Stimulated activated CD4-positive, alpha-beta T cell treated with anti-CD3 and anti-CD28 coated beads, Interleukin-4, amount 100 ng/mL, for 4 hours (primary cell): ENCODE measurements at places on chromosomes 4 and X.

GRCh38 chr4:74555231-74555630 lies 110.3 kb downstream of the AREG start:
- no peak for DNase-seq

DNA sequence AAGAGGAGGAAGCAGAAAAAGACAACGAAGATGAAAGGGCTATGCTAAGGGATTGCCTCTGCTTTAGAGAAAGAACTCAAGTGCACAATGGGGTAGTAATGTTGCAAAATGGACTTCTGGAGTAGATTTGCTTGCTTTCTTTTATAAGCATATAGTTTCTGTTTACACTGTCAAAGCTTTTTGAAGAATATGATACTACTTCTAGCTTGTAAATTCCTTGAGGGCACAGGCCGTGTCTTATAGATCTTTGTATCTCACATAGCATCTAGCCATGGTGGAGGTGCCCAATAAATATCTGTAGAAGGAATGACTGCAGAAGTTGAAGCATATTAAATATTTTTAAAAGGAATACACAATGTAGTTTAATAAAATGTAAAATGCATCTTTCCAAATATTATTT lies 147.8 kb upstream of the ZIC3 start:
- DNase-seq: no peak

- peak; percentile 19 for DNase-seq
Observed at GRCh38 chr4:123477711-123478209, 81.2 kb downstream of the SPRY1 start.

GRCh38 chr4:88396681-88397080 lies 18.0 kb downstream of the HERC6 start:
- DNase-seq: no peak

DNA sequence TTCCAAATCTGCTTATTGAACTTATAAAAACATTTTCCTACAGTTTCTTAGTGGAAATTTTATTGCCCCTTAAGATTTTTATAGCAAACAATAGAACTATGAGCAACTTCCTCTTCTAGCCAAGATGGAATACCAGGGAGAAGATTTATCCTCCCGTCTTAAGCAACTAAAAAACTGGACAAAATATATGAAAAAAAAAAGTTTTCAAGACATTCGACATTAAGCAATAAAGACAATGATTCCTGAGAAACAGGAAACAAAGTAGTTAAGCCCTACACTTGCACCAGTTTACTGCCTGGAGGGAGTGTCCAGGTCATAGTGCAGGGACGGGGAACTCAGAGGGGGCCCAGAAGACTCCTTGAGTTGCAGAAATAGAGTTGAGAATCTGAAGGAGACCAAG lies 516.1 kb upstream of the DIPK2B start:
- DNase-seq: no peak

- no peak for DNase-seq
Observed at GRCh38 chr4:44150091-44150576, 298.5 kb downstream of the KCTD8 start.

DNA sequence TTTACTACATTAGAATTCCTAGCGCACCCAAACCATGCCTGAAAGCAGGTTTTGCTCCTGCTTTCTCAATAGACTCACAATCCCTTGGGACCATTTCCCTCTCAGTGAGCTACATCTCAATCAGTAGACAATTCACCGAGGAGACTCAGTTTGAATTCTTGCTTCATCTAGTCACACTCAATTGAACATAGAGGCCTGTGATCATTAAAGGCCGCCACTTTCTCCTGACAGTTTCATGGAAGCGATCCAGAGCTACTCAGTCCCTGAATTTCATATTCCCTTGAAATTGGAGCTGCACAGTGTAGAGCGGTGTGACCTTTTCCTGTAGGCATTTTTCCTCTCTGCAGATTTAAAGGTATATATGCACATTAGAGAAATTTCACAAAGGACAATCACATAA lies 193.9 kb upstream of the SPOCK3 start:
- DNase-seq: no peak

- no peak for DNase-seq
Observed at GRCh38 chrX:618761-619450, 11.7 kb upstream of the SHOX start.

GRCh38 chr4:35516102-35516501 lies 728.2 kb downstream of the ARAP2 start:
- DNase-seq: no peak

DNA sequence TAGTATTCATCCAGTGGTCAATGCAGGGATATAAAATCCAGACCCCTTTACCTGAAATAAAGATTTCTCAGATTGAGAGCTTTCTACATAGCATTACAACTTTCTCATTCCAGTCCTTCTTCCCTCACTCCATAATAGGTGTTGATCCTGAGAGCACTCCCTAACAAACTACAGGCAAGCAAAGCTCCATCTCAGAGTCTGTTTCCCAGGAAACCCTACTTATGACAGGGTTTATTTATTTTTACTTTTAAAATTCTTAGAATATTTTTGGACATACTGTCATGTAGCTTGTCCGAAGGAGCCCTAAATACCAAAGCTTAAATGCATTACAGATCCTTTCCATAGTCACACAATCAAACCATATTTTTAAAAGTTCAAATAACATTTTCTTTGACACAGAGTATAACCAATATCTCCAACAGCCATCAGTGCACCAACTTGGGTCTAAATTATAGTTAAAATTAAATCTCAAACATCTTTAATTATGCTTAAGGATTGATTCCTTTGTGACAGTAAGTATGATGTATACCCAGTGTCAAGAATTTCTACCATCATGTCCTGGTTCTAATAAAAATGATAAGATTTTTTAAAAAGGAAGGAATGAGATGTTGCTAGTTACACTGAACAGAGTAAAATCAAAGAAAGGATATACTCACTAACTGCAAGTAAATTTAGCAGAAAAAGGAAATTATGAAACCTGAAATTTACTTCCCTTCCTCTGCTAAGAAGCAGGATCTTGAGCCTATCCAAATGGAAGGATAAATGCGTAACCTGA lies 580.4 kb upstream of the ADGRL3 start:
- DNase-seq: no peak

- DNase-seq: no peak
Observed at GRCh38 chrX:120205816-120206753, 44.5 kb upstream of the ZBTB33 start.

DNA sequence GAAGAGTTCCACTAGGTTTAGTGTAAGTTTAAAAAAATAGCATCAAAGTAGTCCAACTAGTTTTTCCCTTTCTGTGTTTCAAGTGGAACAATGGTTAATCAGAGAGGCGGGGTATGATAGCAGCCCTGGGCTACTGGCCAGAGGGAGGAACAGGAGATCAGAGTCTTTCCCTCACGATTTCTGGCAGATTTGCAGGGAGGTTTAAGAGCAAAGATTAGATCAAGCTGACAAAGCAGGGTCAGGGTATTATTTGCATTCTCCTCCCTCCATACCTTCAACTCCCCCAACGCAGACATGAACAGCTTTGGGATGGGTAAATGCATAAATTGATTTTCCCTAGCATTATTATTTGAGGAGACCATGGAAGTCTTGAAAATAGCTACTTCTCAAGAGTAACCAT lies 277.6 kb upstream of the DIAPH2 start:
- DNase-seq: no peak

DNA sequence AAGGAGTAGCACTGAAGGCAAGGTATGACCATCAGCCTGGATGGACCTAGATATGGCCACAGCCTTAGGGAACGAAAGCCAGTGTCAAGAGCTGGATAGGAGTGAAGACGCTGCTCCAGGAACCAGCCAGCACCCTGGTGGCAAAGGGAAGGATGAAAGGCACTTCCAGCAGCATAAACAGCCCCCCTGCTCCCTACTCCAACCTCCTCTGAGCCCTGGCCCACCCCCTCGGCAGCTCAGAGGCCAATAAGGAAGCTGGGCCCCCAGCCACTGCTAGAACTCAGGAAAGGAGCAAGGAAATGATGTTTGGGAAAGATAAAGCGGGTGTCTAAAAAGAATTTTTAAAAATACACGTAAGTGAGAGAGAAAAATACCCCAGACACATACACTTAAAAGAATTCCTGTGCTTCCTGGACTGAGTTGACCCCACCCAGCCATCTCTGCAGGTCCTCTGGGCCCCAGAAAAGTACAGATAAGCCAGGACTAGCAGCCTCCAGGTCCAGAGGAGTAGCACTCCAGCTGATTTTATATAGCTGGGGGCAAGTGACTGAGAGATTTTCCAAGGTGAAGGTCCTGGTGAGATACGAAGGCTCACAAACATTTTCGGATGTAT lies 170.4 kb downstream of the SHROOM4 start:
- DNase-seq: no peak

DNA sequence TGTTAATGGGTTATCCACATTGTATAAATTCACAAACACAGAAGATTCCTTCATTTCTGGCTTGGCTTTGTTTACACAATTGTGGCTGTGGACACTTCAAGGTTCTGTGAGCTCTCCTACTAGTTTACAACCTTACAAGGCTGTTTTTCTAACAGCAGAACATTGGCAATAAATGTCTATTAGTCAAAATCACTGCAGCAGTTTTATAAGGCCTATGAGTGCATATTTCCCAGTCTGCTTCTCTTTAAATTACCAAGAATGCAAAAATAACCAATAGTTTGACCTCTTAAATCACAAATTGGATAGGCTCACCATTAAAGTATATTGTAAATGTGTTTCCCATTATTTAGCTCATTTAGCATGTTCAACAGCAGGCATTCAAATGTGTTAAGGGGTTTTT lies 239.2 kb downstream of the DKK2 start:
- DNase-seq: no peak

GRCh38 chr4:94410678-94411206 lies 41.0 kb upstream of the PDLIM5 start:
- no peak for DNase-seq

GRCh38 chr4:127400731-127401346 lies 231.9 kb upstream of the INTU start:
- DNase-seq: no peak

GRCh38 chr4:83724485-83725335 lies 188.8 kb downstream of the GPAT3 start:
- DNase-seq: no peak

DNA sequence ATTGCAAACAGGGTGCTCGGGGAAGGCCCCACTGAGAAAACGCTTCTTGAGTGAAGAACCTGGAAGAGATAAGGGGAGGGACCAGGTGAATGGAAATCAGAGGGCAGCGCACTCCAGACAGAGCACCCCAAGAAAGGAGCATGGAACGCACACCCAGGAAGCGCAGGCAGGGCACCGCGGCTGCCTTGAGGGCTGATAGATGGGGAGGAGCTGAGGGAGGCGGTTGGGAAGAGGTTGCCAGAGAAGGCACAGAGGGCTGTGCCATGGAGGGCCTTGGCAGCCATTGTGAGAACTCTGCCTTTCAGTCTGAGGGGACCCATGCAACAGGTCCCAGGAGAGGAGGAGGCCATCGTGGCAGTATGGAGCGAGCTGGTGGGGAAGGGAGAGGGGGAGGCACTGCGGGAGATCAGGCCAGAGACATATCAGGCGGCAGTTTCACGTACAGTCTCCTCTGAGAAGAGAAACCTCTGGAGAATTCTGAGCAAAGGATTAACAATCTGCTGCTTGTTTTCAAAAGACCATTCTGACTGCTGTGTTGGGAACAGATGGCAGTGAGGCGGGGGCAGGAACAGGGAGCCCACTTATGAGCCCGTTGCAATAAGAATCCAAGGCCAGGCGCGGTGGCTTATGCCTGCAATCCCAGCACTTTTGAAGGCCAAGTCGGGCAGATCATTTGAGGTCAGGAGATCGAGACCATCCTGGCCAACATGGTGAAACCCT lies 83.7 kb downstream of the PCYT1B start:
- no peak for DNase-seq

DNA sequence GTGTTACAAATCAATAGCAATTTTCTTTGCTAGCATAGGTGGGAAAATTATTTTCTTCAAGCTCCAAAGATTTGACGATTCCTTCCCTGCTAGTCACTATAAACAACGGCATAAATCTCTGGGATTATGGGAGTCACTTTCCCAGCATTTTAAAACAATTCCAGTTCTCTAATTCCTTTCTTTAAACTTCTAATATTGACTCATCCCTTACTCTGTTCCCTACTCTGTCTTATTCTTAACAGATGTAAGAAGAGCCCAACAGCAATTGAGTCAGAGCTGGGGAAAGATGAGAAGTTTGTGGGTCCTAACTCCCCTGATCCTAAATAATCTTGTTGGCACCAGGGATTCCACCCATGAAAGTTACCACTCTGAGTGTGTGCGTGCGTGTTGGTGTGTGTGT lies 47.4 kb upstream of the IL21 start:
- DNase-seq: no peak

- no peak for DNase-seq
Observed at GRCh38 chrX:130378024-130378669, 7.3 kb downstream of the GPR119 start.

GRCh38 chr4:60579335-60579734 lies 620.8 kb upstream of the ADGRL3 start:
- DNase-seq: no peak

DNA sequence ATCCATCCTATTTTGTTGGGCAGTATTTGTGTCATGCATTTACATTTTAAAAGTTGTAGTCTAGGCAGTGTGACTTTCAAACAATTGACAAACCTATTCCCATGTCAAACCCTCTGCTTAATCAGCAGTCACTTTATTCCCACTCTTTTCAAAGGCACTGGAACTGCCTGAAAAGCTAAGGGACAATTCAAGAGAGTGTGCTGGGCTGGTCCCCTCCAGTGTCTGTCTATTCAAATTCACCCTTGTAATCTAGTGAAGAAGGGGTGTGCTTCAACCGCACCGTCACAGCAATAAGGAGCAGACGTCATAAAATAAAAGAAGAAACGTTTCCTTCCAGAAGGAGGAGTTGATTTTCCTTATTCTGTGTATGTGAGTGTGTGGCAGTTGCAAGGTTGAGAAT lies 197.0 kb upstream of the MAD2L1 start:
- no peak for DNase-seq

GRCh38 chr4:5970381-5971077 lies 47.7 kb downstream of the C4orf50 start:
- DNase-seq: no peak

- DNase-seq: no peak
Observed at GRCh38 chr4:57048590-57049304, 61.4 kb downstream of the IGFBP7 start.

DNA sequence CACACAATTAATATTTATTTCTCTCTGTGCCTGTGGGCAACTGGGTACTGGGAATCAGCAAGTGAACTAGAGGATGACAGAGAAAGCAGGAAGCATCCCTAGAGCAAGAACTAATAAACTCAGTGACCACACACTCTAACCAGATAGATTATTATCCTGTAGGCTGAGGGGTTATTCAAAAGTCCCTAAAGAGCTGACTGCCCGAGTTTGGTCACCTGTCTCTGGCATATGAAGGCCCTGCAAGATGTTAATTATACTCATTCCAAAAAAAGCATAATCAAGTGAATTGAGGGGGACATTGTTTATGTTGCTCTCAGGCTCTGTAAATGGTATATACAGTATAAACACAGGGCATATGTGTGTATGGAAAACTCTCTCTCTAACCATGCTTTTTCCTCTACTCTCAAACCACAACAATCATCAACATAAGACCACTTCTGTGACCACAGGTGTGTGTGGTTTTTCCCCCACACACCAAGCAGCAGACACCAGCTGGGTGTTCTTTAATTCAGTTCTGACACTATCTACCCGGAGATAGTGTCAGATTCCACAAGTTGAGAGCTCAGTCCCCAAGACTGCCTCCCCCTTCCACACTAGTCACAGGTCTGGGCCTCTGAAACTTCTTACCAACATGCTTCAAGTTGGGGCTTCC lies 6.2 kb upstream of the HPSE start:
- no peak for DNase-seq

- no peak for DNase-seq
Observed at GRCh38 chr4:16860516-16860915, 37.9 kb downstream of the LDB2 start.
